ENCODE measurements at places on chromosomes 6 and 20.

DNA sequence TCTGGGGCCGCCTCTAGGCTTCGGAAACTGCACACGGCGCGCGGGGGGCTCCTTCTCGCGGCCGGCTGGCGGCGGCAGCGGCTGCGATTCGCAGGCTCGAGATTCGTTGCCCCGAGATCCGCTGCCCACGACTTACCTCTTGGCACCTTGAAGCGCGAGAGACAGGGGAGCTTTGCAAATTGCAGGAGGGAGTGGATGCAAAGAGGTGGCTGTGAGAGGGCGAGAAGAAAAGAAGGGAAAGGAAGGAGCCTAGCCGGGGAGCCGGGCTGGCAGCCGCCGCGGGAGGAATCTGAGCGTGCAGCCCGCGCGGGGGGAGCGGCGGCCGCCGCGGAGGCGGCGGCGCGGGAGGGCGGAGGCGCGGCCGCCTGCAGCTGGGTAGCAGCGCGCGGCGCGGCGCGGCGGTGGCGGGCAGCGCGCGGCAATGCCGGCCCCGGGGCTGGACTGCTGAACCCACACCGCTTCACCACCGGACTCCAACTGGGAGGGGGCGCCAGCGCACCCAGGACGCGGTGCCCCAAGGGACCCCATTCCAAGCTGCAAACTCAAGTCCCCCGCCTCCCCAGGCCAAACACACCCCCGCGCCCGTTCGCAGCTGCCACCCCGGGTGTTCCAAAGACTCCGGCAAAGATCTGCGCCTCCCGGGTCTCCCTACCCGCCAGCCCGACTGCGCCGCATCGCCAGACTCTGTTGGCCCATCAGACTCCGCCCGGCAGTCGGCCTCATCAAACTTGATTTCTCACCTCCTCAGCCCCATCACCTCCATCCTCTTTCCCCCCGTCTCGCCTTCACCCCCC lies 44.2 kb upstream of the SUPT3H start:
- DNase-seq = peak; percentile 45

DNA sequence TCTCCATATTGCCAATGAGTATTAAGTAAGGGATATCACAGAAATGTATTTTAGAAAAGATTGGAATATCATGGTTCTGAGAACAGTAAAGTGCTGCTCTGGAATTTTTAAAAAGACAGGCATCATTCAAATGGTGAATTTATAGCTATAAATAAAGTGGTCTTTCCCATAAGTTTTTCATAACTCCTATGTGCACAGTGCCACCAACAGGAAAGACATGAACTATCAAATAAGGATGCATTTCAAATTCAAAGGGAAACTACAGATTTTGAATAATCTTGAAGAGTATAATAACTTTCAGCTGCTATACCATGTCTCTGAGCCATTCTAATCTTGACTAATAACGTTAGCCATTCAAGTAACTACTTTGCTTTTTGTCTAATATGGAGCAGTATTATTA lies 456.8 kb upstream of the GJE1 start:
- DNase-seq = no peak

- peak; percentile 23 for DNase-seq
Observed at GRCh38 chr20:35344354-35344837, 52.2 kb upstream of the FAM83C start.

DNA sequence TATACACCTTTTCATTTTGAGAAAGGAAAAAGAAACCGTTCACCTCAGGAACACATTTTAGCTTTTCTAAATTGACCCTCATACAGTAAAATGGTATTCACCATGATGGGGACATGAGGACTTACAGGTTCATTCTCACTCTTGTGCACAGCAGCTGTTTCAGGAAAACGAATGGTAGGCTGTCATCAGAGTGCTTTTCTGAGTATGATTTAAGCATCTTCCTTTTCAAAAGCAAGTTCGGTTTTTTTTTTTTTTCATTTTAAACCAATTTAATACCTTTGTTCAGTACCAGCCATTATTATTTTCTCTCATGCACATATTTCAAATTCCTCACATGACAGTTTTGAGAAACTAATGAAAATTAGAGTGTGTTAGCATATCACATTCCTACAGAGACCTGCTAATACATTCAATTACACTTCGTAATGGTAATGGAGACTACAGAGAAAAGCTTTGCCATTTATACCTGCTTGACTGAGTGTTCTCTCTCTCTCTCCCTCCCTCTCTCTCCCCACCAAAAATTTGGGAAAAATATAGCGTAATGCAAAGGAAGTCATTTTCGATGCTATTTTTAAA lies 129.2 kb downstream of the SAMD5 start:
- no peak for DNase-seq
